ENCODE measurements at places on chromosomes 1 and 21.
A peak's percentile ranks its signal among the peaks of the same experiment; 100 is the strongest.

DNA sequence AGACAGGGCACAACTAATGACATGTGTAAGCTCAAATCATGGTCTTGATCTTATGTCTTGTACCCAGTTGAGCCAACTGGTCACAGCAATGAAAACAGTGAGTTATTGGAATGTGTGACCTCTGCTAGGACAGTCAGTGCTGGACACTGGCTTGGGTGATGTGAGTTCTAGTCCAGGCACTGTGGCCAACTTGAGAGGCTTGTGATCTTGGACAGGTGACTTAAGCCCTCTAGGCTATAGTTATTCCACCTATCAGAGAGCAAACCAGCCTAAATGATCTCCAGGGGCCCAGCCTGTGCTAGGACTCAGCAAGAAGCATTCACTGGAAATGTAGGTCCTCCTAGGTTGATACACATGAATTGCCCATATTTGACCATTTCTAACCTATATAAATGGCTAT lies 1.1 kb downstream of the KCNE2 start:
- no peak for DNase-seq

GRCh38 chr1:94698759-94699502 lies 121.2 kb upstream of the SLC44A3 start:
- no peak for DNase-seq

GRCh38 chr1:201397675-201398074 lies 1.4 kb downstream of the LAD1 start:
- no peak for DNase-seq

GRCh38 chr1:17244821-17245740 lies 3.8 kb upstream of the PADI3 start:
- no peak for DNase-seq

DNA sequence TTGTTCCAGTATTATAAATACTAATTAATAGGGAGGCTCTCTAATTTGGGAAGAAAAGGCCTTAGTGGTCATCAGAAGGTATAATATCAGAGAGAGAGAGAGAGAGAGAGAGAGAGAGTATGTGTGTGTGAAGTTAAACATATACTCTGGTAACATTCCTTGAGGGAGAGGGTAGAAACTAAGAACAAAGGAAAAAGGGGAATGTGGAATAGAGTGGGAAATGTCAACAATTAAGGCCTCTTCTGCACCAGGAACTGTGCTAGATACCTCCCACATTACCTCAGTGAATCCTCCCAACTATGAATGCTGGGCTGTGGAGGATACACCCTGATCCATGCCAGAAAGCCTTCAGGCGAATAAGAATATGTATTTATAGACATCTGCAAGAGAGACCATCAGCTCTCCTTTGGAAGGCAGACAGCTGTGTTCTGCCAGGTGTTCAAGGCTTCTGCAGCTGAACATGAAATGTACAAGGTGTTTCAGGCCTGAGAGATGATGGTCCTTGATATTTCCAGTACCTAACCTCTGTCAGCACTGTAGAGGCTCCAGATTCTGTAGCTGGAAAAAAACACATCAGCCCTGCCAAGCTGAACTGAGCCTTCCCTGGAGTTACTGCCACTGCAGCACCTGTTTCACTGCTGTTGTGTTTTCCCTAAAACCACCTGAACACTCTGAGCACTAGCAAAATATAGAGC lies 29.1 kb downstream of the TBX15 start:
- DNase-seq, result no peak

- DNase-seq, result no peak
Measured at GRCh38 chr21:29305561-29305960, 6.8 kb downstream of the BACH1 start.

GRCh38 chr1:206002871-206003801 lies at the start of gene RAB7B:
TSS of gene RAB7B (minus strand) at chr1:206003395. CDS start at chr1:205994135, 9,260 bp downstream.
- DNase-seq, result peak; percentile 76

DNA sequence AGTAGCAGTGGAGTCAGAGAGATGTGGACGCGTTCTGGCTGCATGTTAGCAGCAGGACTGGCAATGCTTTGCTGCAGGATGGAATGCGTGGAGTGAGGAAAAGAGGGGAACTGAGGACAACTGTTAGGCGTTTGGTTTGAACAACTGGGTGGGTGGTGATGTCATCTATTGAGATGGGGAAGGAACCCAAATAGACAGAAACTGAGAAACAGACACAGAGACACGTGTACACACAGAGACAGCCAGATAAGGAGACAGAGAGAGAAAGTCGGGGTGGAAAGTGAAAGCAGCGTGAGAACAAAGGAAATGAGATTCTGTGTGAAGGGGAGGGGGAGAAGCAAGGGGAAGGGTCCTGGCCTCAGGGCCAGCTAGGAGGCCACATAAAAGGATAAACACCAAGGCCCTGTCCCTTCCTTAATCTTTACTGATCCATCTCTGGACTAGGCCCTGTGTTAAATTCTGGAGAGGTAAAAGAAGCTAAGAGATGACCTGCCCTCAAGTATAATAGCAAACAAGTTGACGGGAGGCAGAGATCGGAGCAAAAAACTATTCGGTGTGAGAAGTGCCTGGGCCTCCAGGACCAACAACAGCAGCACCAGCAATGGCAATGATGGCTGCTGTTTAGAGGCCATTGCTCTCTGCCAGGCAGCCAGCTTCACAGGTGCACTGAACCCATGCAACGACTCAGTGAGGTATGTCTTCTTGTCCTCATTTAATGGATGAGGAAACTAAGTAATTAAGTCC lies 31.6 kb downstream of the VWA5B1 start:
- peak; percentile 33 for DNase-seq

GRCh38 chr1:230868736-230869385 lies 540 bp upstream of the C1orf198 start:
- peak; percentile 45 for DNase-seq

GRCh38 chr21:37527716-37528115 lies 161.1 kb downstream of the DYRK1A start:
- DNase-seq, result no peak

DNA sequence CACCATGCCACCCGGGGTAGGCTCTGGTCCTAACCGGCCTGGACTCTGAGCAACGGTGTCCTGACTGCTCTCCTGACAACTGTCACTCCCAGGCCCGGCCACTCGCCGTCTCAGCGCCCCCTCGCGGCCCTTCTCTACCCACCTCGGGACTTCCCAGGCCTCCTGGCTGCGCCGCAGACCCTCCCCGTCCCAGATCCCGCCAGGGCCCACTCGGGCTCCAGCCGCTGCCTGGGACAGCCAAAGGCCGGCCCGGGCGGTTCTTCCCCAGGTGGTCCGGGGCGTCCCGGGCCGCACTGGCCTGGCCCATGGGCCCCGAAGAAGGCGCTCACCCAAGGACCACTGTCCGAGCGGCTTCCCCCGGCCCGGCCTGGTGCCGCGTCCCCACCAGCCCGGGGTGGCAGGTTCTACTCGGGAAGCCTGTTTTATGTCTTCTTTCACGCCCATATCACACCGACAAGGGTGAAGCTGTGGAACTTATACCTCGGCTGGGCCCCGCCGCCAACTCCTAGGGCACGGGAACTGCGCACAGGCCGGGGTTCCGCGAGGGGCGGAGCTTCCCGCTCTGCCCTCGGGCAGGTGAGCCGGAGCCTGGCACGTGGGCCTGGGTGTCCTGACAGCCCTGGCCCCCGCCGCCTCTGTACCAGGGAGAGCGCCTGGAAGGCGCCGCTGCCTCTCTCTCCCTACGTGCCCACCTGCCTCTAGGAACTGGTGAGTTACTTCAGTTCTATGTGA lies 138.3 kb downstream of the TTLL7 start:
- peak; percentile 90 for DNase-seq

DNA sequence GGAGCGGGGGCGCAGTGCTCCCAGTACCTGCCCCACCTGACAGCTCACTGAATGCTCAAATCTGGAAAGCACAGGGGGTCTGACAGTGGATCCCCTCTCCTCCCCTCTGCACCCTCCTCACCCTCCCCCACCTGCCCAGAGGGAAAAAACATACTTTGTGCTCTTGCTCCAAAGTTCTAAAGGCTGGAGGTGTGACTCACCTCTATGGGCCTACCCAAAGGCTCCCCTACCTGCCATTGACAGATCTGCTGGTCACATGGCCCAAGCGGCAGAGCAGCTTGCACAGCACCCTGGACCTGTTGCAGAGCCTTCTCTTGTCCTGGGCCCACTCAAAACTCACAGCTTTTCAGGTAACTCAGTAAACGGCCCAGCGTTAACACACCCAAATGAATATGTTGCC lies 55.7 kb downstream of the ADSS2 start:
- DNase-seq, result no peak

- DNase-seq, result no peak
Measured at GRCh38 chr1:167755654-167756053, 33.9 kb downstream of the MPZL1 start.

DNA sequence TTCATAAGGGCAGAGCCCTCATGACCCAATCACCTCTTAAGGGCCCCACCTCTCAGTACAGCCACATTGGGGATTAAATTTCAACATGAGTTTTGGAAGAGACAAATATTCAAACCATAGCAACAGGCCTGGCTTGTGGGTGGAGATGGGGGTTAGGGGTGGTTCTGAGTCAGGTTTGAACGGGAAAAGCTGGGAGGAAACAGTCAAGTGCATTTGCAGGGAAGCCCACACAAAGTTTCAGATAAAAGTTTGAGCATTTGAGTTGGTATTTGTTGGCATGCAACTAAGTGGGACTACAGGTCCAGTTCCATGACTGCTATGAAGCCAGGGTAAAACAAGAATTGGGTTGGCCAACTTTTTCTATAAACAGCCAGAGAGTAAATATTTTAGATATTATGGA lies 21.0 kb upstream of the PADI2 start:
- no peak for DNase-seq

- DNase-seq, result peak; percentile 27
Measured at GRCh38 chr1:230067871-230068620, 1.0 kb downstream of the GALNT2 start.

DNA sequence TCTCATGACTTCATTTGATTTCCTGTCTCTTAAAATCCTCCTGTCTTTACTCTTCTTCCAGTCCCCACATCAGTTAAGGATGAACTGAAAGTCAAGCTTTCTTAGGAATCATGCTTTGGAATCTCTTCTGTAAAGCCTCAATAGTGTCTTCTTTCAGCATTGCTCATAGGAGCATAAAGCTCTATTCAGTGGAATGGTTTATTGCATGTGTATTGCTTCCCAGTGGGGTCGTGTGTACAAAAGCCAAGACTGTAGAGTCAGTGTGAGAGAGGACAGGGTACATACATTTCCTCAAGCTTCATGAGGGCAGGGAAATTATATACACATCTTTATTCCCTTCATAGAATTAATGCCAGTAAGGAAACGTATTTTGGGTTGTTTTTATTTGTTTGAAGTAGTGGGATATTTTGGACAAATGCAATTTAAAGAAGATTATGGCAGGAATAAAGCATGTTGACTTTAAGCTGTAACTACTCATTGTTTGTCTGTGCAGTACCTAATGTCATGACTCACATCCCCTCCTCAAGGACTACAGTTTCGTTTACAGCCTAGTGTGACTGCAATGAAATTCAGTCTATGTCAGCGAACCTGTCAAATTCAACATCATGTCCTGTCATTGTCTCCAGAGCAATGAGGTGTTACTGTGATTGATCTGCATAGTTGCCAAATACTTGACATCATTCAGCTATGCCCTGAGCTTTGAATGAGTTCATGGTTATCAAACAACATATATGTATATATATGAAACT lies 2164.2 kb downstream of the NCAM2 start:
- no peak for DNase-seq

DNA sequence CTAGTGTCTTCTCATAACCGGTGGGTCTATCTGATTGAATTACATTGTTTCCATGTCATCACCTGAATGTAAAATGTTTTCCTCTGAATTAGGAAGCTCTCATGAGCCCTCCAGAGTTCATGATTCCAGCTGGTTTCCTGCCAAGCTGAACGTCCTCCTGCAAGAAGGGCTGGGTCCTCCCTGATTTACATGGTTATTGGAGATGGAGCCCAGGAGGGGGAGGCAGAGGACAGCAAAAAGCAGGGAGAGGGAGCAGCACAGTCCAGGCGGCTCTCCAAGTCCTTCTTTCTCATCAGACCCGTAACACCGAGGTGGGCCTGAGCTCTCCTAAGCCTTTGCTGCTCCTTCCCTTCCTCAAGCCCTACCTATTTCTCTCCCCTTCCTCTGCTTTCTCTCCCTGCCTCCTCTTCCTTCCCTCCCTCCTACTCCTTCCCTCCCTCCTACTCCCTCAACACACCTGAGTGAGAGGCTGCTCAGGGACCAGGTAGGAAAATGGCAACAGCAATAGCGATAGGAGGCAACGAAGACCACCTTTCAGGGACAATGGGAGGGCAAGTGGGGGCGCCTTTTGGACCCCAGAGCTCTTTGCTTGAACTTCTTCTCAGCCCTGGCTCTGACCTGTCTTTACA lies 265.9 kb downstream of the PRDM2 start:
- peak; percentile 49 for DNase-seq

GRCh38 chr1:76480827-76481226 lies 386.5 kb upstream of the ST6GALNAC5 start:
- DNase-seq, result no peak

DNA sequence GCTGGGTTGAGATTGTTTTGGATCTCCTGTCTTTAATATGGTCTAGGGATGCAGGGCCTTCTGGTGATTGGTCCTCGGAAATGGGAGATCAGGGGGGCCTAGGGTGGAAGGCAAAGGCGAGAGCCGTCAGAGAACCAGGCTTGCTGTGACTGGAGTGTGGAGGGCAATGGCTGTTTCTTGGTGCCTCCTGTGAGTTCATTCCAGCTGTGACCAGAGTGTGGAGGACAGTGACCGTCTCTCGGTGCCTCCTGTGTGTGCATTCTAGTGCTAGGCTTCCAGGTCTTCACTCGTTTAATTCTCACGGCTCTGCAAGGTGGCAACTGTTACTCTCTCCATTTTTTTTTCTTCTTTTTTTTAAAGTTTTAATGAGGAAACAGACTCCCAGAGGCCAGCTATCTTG lies 14.1 kb downstream of the LDLRAP1 start:
- DNase-seq, result peak; percentile 44

- DNase-seq, result no peak
Measured at GRCh38 chr1:161676441-161676840, 13.5 kb downstream of the FCGR2B start.

GRCh38 chr1:119008483-119009311 lies 20.6 kb upstream of the TBX15 start:
- DNase-seq, result no peak

- DNase-seq, result no peak
Measured at GRCh38 chr1:1954831-1955441, 35.9 kb upstream of the TMEM52 start.

- peak; percentile 39 for DNase-seq
Measured at GRCh38 chr21:44874497-44875315, 1.2 kb upstream of the PTTG1IP start.
